ENCODE measurements at places on chromosomes 4 and X.

GRCh38 chrX:36787752-36788151 lies 220.4 kb upstream of the FAM47C start:
- no peak for DNase-seq

GRCh38 chr4:80452768-80453167 lies 117.2 kb downstream of the CFAP299 start:
- no peak for DNase-seq

DNA sequence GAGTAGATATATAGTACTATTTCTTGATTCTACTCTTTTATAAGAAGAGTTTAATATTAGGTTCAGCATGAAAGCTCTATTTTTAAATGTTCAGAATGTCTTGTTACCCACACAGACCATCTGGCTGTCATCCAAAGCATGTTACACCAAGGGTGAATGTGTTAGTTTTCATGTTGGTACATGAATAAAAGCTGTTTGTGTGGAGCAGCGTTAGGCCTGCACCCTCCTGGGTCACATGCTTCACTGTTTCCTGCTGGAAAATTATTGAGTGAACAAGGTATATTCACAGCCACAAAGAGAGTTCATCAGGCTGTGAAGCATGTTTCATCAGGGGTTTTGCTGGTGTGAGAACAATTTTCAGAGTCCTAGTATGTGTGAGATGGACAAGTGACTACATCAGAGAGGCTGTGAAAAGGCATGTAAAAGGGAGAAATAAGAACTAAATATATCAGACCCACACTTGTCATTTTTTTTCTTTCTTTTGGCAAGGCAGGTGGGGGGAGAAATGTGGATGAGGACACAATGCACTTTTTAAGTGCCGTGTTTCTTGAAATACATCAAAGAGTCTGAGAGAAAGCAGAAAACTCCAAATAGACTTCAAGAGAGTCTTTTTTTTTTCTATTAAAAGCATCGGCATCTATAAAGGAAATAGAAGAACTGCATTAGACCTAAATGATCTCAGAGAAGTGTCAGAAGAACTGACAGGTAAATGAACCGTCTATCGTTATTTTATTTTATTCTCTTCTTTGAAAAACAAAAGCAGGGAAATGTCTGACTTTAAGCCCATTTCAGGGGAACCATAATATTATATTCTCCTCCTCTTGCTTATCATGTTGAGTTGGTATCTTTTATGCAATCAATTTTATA lies 2429.7 kb downstream of the PCDH7 start:
- DNase-seq: no peak

DNA sequence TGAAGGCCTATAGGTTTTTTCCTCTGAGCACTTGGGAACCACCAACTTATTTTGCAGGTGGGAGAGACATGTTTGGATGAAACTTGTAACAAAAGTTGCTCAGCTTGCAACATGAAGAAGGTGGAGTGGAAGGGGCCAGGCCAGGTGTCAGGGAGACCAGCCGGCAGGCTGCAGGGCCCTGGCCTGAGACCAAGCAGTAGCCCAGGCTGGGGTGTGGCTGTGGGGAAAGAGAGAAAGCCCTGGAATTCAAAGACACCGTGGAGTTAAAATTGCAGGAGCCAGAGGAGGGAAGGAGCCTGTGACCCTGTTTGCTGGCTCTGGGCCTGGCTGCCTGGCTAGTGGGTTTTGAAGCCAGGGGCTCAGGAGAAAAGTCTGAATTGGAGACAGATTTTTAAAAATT lies 43.4 kb downstream of the EFNB1 start:
- no peak for DNase-seq

- DNase-seq: no peak
Measured at GRCh38 chr4:151688003-151688784, 72.6 kb downstream of the GATB start.

GRCh38 chrX:9942086-9942485 lies 25.1 kb upstream of the CLDN34 start:
- peak; percentile 31 for DNase-seq

Data from stimulated activated CD4-positive, alpha-beta T cell treated with anti-CD3 and anti-CD28 coated beads, Interleukin-4, amount 100 ng/mL, for 4 hours (primary cell).